T-helper 17 cell (primary cell): ENCODE measurements at places on chromosomes 4 and X.

- peak; percentile 71 for DNase-seq
Observed at GRCh38 chrX:135003876-135004623, 13.3 kb downstream of the SMIM10 start.

GRCh38 chr4:181569553-181569952 is 673.6 kb upstream of the TENM3 start:
- DNase-seq, result no peak

- DNase-seq, result no peak
Observed at GRCh38 chr4:149095811-149096210, 653.6 kb upstream of the NR3C2 start.

GRCh38 chr4:71235311-71236201 is 103.3 kb upstream of the SLC4A4 start:
- no peak for DNase-seq

GRCh38 chr4:149980941-149981340 is 97.3 kb upstream of the DCLK2 start:
- DNase-seq, result peak; percentile 8

DNA sequence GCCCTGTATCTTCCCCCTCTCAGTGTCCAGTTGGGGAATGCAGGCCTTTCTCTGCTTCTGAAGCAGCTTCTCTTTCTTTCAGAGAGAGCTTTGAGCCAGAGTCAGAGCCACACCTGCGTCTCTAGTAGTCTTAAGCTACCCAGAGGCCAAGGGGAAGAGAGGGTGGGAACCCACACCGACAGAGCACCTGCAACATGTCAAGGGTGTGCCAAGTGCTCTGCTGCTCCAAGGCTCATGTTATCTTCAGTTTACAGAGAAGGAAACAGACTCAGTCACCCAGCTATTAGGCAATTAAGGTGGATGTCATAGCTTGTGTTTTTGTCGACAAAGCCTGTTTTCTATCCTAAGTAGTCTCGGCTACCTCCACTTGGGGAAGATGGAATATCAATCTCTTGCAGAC is 22.7 kb upstream of the RNF212 start:
- DNase-seq, result no peak

GRCh38 chr4:23717528-23718248 is 172.2 kb downstream of the PPARGC1A start:
- DNase-seq, result no peak

DNA sequence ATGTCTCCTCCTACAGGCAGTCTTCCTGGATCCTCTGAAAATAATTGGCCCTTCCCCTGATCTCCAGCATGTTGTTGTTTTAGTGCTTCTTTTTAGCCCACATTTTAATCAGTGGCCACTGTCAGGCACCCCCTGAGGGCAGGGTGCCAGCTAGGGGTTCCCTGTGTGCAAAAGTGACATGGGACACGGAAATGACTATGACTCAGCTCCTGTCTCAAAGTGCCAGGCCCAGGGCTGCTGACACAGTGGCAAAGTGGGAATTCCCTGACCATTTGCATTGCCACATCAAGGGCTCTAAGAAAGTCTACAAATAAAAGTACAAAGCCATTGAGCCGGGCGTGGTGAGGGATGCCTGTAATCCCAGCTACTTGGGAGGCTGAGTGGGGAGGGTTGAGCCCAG is 24.8 kb downstream of the HMX1 start:
- DNase-seq, result no peak

GRCh38 chr4:72006586-72006985 is 25.2 kb upstream of the NPFFR2 start:
- DNase-seq, result no peak

GRCh38 chr4:3469386-3470243 is 6.5 kb downstream of the DOK7 start:
- DNase-seq, result no peak

- no peak for DNase-seq
Observed at GRCh38 chrX:47177079-47177478, 16.6 kb upstream of the UBA1 start.

DNA sequence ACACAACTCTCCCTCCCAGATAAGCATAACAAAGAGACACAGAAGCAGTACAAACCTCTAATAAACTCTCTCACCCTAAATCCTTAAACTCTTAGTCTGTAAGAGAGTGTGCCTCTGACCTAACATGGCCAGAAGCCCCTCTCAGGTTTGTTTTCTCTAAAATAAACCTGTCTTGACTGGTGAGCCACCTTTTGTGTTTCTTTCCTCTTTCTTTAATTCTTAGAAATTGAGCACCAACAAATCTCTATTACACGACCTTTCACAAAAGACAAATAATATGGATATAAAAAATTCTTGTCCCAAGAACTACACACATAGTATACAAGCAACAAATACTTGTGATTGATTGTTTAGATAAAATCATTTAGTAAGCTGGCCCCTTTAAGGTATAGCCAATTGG is 573.7 kb downstream of the EPHA5 start:
- DNase-seq, result no peak

- DNase-seq, result no peak
Observed at GRCh38 chr4:185086053-185086452, 57.0 kb upstream of the SLC25A4 start.

DNA sequence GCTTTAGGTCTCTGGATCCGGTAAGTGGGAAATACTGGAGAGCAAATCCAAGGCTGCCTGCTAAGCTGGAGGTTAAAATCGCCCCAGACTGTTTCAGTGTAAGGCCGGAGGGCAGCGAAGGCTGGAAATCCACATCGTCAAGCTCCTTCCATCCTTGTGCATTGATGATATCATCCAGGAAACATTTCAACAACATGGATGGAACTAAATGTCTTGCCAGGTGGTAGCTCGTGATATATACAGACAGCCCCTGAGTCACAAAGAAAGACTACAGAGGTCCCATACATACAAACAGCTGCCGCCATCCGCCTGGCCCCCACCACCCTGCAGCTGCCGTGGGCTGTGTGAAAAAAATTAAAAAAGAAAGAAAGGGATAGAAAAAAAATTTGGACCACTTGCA is 148.9 kb upstream of the RBPJ start:
- DNase-seq, result no peak

GRCh38 chrX:142251202-142251601 is 46.1 kb upstream of the MAGEC2 start:
- DNase-seq, result no peak

DNA sequence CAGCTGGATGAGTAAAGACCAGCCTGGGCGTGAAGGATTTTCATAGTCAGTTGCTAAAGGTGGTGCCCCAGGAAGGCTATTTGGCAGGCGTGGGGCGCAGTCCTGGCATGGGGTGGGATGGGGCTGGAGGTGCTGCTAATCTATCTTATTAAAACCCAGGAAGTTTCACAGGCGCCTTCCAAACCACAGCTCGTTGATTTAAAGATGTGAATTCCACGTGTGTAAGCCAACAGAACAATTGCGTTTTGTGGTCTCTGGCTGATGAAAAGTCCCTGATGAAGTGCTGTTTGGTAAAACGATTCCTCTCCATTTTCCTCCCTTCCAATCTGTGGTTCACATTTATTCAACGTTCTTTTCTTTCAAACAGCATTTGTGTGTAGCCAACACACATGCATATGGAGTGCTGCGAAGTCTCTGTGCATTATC is 105.0 kb downstream of the TBL1X start:
- no peak for DNase-seq

- no peak for DNase-seq
Observed at GRCh38 chr4:170134821-170135220, 45.1 kb upstream of the AADAT start.

DNA sequence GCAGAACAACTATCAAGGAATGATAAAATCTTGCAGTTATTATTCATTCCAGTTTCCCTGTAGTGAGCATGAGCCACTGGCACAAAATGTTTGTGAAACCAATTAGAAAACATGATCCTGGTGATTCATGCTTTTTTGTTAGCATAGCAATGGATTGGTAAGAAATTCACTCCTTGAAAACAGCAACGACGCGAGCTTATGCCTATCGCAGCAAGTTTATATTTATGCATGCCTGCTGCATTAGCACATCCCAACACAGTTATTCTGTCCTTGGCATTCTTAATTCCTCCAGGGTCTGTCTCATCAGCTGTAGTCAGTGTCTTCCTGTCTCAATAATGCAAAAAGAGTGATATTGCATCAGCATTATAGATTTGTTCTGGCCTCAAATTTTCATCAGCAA is 975.9 kb downstream of the STIM2 start:
- no peak for DNase-seq

GRCh38 chr4:66575008-66575696 is 904.9 kb upstream of the EPHA5 start:
- no peak for DNase-seq

GRCh38 chr4:186304866-186305505 is 39.0 kb downstream of the F11 start:
- no peak for DNase-seq

DNA sequence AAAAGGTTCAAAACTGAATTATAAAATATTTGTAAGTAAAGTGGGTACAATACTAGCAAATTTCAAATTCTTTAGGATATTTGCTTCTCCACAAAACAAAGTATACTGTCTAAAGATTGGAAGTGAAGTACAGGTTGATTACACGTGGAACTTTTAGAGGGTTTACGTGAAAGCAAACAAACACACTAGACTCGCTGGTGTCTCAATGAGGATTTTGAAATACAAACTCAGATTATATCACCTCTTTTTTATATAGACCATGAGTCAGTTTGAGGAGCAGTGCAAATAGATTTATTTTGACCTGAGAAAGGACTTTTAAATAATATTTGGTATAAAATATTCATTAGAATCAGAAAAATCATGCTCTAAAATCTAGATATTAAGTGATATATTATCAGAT is 185.0 kb downstream of the SPOCK3 start:
- DNase-seq, result no peak

- DNase-seq, result no peak
Observed at GRCh38 chr4:121998024-121998423, 46.2 kb upstream of the TRPC3 start.

DNA sequence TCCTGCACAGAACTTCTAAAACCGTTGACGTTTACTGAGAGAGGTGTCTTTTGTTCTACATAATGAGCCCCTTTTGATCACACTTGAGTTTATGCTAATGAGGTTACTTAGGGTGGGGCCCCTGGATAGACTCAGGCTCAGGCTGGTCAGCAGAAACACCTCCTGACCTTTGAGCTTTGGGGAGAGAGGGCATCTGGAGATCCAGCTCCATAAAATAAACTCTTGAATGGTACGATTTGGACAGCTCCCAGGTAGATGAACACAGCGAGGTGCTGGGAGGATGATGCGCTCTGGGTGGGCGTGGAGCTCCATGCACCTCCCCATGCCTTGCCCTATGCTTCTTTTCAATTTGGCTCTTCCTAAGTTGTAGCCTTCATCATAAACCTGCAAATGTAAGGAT is 52.0 kb downstream of the ENOPH1 start:
- DNase-seq, result no peak

- DNase-seq, result no peak
Observed at GRCh38 chr4:176843710-176844109, 51.0 kb upstream of the VEGFC start.

DNA sequence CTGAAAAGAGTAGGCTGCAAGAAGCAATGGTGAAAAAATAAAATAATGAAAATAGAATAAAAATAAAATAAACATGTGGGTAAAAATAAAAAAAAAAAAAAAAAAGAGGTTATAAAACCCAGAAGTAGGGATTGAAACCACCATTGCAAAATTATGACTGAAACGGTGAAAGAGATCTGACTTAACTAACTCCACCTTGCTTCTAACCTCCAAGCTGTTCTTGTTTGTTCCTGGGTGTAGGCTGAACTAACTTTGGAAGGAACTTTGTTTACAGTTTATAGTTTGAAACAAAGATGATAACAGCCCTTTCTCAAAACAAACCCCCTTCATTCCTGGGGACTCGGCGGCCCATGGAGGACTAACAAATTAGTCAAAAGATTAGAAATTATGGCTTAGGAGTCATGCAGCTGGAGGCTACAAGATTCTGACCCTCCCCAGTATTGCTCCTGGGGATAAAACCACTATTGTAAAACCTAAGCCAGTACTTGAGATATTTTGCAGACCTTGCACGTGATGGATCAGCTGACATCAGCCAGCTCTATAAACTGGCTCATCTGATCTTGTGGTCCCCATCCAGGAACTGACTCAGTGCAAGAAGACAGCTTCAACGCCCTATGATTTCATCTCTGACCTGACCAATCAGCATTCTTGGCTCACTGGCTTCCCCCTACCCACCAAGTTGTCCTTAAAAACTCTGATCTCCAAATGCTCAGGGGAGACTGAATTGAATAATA is 30.4 kb downstream of the DDX60L start:
- no peak for DNase-seq

DNA sequence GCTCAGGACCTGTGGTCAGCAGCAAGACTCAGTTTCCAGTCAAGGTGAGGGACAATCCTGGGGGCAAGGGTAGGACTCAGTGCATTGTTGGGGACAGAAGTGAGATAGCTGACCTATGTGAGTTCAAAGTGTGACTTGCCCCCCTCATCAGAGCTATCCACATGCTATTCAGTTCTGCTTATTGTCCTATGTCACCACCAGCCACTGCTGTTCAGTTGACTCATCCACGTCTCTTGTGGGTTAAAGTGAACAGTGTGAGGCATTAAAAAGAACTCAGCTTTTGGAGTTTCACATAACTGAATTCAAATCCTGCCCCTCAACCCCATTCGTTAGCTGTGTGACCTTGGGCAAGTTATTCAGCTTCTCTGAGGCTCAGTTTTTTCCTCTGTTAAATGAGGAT is 4.4 kb upstream of the APLN start:
- no peak for DNase-seq

DNA sequence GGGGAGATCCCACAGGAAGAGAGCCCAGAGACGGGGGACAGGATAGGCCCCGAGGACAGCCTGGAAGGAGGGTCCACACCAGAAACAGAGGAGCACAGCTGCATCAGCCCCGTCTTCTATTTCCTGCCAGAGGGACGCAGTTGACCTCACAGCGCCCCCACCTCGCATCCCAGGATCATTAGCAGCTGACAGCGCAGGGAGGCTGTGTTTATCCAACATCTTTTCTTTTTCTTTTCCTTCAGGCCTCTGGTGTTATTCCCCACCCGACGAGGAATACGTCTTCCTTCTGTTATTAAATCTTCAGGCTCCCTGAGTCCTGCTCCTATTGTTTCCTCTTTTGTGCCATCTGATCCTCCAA is 75.4 kb downstream of the DCHS2 start:
- DNase-seq, result no peak

GRCh38 chr4:135319685-135320084 is 1118.1 kb upstream of the PABPC4L start:
- DNase-seq, result no peak

DNA sequence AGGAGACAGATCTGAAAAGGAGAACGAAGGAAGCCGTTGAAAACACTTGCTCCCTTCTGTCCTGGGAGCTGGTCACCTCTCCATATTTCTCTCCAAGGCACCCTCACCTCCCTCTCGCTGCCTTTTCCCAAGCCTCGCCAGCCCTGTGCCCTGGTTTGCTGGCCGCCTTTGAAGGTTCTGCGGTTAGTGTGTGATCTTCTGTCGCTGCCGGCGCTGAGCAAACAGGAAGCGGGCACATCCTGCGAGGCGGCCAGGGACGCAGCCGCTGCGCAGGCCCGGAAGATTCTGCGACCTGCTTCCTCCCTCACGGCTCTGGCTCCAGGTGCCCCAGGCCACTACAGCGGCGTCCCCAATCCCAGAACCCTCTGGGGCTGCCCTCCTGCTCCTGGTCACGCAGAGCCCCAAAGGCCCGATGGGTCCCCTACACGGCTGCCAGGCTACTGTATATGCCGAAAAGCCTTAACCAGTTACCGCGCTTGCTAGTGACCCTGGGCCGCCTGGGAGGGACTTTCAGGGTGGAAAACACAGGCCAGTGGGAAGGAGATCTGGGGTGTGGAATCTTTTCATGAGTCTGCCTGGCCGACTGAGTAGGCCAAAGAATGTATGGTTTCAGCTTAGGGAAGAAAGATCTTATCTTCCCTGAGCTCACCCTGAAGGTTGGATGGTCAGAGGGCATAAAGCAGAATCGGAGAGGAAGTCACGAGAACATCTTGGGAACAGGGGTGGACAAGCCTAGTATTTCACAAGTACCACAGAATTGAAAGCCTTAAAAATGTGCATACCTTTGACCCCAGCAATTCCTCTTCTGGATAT is 2.3 kb upstream of the SASH3 start:
- peak; percentile 58 for DNase-seq
